ENCODE measurements at places on chromosomes 16 and 17.

GRCh38 chr17:6361733-6362132 is 73.2 kb downstream of the AIPL1 start:
- no peak for DNase-seq

GRCh38 chr17:83179374-83179773 is 100.0 kb downstream of the METRNL start:
- DNase-seq = no peak

- peak; percentile 64 for DNase-seq
Measured at GRCh38 chr17:62064791-62065563, at the start of gene MED13. TSS of gene MED13 (minus strand) at chr17:62065278. CDS start at chr17:62065205, 73 bp downstream.

DNA sequence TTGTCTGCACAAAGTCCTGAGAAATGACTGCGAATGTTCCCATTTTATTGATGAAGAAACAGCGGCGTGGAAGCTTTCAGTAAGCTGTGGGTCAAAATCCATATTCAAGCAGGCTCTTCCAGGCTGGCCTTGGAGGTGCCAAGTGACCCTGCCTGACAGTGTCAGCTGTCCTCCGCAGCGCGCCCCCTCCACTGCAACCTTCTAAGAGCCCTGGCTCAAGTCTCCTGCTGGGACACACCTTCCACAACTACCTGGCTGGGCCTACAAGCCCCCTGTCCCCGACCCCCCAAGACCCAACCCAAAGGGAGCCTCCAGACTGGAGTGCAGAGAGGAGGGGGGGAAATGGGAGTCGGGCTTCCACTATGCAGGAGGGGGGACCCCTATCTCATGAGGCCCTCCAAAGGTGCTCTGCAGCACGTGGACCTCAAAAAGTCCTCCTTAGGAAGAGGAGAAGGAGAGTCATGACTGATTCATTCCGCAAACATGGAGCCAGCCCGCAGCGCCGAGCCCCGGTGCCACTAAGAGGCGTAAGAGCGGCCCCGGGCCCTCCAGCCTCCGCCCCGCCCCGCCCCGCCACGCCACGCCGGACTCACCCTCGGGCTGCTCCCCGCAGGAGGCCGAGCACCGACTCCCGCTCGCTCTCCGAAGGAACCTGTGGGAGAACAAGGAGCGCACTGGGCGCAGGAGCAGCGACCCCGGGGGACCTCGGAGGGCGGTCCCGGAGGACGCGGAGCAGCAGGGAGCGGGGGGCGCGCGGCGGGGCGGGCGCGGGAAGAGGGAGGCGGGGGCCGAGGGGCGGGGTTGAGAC is 574 bp downstream of the MPP3 start:
- DNase-seq = no peak

GRCh38 chr16:28933171-28933570 is 1.4 kb downstream of the CD19 start:
- no peak for DNase-seq

GRCh38 chr17:70096861-70097260 is 21.8 kb downstream of the KCNJ16 start:
- DNase-seq = no peak

- DNase-seq = no peak
Measured at GRCh38 chr17:38578229-38579082, 27.3 kb downstream of the SRCIN1 start.

DNA sequence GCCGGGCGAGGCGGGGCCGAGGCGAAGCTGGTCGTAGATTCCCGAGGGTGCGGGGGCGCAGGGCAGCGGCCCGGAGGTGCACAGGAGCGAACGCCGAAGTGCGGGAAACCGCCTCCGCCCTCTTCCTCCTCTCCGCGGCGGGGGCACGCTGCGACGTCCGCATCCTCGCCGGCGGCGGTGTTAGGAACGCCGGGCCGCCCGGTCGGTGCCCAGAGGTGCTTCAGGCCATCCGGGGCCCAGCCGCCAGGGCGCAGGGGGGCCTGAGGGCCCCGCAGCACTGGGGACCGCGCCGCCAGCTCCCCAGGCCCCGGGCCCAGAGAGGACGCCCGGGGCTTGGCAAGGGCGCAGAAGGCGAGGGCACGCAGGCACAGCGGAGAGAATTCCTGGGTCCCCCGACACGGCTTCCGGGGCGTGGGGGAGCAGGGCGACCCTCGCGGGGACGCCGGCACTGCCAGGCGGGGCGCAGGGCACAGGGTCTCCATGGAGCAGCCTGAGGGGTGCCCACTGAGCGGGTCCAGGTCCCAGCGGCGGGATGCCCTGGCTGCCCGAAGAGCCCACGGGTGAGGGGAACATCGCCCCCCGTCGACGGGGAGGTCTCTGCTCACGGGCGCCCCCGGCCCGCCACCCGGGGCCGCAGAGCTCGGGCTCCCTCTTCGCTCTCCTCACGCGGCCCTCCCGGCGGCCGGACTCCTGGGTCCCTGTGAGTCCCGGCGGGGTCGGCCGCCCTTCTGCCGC is 576 bp downstream of the EPOP start:
- DNase-seq = peak; percentile 39

- DNase-seq = no peak
Measured at GRCh38 chr17:67027031-67027628, 17.2 kb upstream of the CACNG1 start.

GRCh38 chr17:13353590-13353989 is 248.1 kb downstream of the HS3ST3A1 start:
- DNase-seq = no peak

DNA sequence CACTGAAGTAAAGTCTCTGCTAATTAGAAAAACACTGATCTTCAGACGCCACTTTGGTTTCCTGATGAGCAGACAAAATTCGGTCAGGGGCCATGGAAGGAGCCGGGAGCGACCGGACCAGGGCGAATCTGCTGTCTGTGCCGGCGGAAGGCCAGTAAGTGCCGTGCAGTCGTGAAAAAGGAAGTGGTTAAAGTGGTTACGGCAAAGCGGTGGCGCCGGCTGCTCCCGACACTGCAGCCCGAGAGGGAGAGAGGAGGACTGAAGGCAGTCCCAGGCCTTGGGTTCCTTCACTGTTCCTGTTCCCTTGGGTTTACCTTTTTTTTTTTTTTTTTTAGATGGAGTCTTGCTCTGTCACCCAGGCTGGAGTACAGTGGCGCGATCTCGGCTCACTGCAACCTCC is 17.3 kb upstream of the HEXD start:
- DNase-seq = peak; percentile 79

- no peak for DNase-seq
Measured at GRCh38 chr16:58970775-58971174, 236.7 kb upstream of the GOT2 start.

DNA sequence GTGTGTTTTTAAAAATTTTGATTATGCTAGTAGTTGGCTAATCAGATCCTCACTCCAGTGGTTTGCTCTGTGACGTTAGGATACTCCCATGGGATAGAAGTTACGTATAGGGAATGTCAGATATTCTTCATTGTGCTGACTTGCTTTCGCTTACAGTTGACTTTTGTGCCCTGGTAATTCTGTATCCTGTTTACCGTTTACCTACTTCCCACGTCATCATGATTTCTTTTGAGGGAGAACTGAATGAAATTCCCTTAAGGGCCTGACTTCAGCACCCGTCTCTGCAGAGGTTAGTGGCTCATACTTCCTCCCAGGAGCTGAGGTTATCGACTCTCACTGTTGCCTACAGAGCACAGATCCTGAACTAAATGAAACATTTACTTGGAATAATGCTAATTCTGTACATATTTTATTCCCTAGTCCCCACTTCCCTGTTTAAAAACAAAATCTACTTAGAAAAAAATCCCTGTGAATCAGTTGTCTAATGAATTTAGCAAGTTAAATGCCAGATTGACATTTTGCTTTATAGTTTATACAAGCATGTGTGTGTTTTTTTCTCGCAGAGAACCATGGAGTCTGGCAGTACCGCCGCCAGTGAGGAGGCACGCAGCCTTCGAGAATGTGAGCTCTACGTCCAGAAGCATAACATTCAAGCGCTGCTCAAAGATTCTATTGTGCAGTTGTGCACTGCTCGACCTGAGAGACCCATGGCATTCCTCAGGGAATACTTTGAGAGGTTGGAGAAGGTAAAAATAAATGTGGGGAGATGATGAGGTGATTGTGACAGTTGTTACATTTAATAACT is 2.8 kb downstream of the PRKAR1A start:
- no peak for DNase-seq

DNA sequence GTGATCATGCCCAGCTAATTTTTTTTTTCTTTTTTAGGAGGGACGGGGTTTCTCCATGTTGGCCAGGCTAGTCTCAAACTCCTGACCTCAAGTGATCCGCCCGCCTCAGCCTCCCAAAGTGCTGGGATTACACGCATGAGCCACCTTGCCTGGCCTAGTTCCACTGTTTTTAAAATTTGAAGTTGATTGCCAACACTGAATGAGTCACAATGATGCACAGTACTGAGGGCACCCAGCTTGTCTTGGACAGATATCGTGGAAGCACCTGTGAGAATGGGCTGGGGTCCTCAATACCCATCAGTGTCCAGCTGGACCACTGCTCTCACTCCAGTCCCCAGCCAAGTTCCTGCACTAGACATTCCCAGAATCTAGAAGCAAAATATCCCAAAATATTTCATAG is 2.5 kb downstream of the KNOP1 start:
- no peak for DNase-seq

- no peak for DNase-seq
Measured at GRCh38 chr16:57791893-57792461, 10.3 kb downstream of the KIFC3 start.

- no peak for DNase-seq
Measured at GRCh38 chr17:35901631-35902175, 21.5 kb upstream of the CCL5 start.

GRCh38 chr16:85359147-85359822 is 247.0 kb upstream of the CIBAR2 start:
- DNase-seq = no peak

DNA sequence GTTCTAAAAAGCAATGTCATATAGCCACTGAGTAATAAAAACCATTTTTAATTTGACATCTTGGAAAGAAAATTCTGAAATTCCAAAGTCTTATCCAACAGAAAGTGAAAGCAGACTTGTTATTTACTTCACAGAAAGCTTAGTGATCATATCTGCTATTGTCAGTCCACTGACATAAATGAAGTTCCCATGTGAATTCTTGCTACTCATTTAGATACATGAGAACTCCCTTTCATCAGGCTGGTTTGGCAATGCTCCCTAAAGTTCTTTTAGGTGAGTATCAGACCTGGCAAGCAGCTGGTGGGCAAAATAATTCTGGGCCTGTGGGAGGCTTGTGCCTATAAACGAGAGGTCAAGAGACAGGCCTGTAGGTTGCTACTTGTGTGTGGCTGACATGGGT is 23.4 kb downstream of the NME2 start:
- no peak for DNase-seq

GRCh38 chr17:40951011-40951622 is 13.7 kb upstream of the KRT23 start:
- no peak for DNase-seq

DNA sequence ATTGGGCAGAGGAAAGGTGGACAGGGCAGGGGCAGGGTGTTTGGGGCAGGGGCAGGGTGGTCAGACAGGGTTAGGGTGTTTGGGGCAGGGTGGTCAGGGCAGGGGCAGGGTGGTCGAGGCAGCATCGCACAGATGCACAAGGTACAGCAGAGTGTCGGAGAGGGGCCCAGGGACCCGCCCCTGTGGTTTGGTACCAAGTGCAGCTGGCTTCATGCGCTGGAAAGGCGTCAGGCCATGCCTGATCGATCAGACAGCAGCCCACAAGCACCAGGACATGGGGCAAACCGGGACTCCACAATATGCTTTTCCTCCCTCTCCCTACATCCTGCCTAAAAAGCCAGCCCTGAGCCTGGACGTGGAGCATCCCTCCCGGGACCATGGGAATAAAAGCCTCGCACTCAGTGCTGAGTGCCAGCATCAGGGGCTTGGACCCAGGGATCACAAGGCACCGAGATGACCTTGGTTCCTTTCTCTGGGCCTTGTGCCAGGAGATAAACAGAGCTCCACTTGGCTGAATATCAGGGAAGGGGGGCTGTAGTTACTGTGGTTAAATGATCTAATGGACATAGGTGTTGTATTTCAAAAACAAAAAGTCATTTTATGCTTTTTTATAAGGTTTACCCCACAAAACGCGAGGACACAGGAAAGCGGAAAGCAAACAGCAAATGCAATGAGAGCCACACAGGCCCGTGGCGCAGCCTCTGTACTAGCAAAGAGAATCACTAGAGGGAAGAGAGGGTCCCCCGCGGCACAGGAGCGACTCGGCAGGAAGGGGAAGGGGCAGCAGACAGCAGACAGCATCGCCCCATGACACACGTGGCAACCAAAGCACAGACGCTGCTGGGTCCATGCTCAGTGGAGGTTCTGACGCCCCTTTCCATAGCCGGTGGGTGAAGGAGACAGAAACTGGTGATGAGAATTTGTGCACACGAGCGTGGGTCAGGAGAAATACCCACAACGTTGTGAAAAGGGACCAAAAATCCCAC is 5.3 kb upstream of the HEXD start:
- DNase-seq = no peak

GRCh38 chr16:86096850-86097249 is 197.9 kb downstream of the IRF8 start:
- no peak for DNase-seq

- DNase-seq = no peak
Measured at GRCh38 chr16:28188085-28188916, 23.5 kb downstream of the XPO6 start.

- no peak for DNase-seq
Measured at GRCh38 chr17:78434455-78435329, 56.2 kb downstream of the PGS1 start.

GRCh38 chr16:3776316-3776715 is 59.0 kb upstream of the TRAP1 start:
- no peak for DNase-seq

DNA sequence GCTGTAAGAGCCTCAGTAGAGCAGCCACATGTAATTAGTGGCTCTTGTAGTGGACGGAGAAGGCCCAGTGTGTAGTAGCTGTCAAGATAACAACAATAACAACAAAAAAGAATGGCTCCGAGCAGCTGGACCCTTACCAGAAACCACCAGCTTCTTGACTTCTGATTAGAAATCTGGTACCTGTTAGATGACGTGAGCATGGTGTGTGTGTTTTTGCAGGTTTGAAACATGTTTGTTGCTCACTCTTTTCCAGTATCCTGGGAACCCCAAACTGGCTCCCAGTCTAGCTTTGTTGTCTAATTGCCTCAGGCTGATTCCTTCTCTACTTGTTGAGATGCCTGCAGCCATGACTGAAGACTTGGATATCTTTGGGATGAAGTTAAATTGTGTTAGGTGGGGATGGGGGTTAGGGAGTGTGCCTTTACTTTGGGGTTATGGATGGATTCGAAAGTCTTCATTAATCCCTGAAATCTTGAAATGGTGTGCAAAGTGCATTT is 21.0 kb downstream of the IGF2BP1 start:
- no peak for DNase-seq

GRCh38 chr17:79092567-79092966 is 17.9 kb downstream of the ENGASE start:
- DNase-seq = no peak

DNA sequence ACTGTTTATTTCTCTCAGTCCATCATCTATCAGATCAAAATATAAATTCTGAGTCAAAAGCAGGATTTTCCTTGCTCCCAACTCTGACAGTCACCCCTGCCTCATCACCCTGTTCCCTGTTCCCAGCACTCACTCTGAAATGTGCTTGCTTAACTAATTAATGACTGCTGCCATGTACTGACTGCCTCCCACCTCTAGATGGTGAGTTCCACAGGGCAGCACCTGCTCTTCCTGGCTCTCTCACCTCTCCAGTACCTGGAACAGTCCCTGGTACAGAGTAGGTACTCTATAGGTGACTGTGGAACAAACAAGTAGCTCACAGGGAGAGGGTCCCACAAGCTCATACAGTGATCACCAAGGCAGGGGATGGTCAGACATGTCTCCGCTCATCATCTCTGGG is 114.3 kb upstream of the C16orf82 start:
- DNase-seq = no peak
